ENCODE measurements at places on chromosomes 16 and 17.

- no peak for DNase-seq
Observed at GRCh38 chr17:46039592-46040186, 40.6 kb downstream of the STH start.

DNA sequence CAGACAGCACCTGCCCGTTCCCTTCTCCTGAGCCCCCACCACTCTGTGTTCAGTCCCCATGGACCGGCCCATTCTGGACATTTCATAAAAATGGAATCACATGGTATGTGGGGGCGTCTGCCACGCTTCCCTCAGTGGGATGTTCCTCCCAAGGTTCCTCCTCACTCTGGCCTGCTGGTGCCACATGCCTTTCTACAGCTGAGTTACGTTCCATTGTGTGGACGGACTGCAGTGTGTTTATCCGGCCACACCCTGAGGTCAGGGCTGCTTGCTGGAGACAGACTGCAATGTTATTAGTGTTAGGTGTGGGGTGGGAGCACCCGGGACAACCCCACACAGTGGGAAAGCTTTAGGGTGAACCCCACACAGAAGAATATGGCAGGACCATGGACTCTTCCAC lies 5.9 kb upstream of the AATK start:
- no peak for DNase-seq

GRCh38 chr16:1283996-1284616 lies 25.3 kb upstream of the UBE2I start:
- DNase-seq = no peak

DNA sequence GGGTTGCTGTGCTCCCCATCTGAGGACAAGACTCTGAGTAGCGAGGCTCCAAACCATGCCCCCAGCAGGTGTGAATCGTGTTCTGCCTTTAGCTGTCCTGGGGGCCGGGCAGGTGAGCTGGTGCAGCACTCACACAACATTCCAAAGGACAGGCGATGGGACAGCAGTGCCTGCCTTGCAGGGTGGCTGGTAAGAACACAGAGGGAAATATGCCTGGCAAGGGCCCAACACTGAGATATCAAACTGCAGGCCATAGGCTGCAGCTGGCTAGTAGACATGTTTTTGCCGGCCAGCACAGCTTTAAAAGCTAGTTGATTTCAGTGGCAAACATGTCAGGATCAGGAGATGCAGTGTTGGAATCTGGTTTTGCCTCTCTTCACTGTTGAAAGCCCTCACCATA lies 23.6 kb downstream of the CLEC16A start:
- no peak for DNase-seq

GRCh38 chr16:336269-336668 lies 16.3 kb downstream of the AXIN1 start:
- no peak for DNase-seq
